NCI-H446 treated with DMSO at 0.1 percent for 48 hours (cell line): ENCODE measurements at places on chromosomes 7 and 10.

DNA sequence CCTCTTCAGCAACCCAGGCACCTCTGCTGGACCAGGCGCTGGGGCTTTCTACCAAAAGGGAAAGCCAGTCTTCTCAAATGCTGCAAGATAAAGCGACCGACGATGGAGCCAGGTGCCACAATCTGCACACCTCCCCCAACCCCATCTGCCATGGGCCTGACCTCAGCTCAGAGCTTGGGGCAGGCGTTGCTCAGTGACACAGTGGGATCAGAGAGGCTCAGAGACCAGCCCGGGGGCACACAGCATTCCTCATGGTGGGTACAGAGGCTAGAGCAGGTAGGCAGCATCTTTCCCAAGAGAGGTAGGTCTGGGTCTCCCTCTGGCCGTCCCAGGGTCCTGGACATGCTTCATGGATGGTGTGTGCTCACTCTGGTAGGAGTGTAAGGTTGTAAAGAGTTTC lies 56.3 kb downstream of the ZMIZ1 start:
- DNase-seq: no peak

DNA sequence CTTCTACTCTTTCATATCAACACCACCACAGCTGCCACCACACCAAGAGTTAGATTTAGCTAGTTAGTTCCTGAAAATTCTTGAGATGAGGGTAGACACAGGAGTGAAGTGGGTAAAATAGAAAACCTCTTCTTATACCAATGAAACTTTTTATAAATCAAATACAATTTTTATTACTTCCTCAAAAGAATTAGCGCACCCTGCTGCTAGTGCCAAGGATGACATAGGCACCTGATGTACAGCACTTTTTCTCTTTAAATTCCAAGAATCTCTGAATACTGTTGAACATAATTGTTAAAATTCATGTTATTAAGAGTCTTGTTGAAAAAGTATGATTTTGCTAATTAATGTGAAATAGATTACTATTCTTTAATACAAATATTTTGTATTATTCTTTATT lies 11.4 kb downstream of the ZWINT start:
- no peak for DNase-seq

- DNase-seq: no peak
These were observed 75.1 kb upstream of the SMNDC1 start for GRCh38 chr10:110379831-110380230.

- no peak for DNase-seq
These were observed 118.9 kb downstream of the APBB1IP start for GRCh38 chr10:26556748-26557640.

GRCh38 chr7:141872931-141873330 lies 31.6 kb upstream of the PRSS37 start:
- no peak for DNase-seq

- DNase-seq: no peak
These were observed 14.6 kb downstream of the PPIF start for GRCh38 chr10:79361726-79362397.

DNA sequence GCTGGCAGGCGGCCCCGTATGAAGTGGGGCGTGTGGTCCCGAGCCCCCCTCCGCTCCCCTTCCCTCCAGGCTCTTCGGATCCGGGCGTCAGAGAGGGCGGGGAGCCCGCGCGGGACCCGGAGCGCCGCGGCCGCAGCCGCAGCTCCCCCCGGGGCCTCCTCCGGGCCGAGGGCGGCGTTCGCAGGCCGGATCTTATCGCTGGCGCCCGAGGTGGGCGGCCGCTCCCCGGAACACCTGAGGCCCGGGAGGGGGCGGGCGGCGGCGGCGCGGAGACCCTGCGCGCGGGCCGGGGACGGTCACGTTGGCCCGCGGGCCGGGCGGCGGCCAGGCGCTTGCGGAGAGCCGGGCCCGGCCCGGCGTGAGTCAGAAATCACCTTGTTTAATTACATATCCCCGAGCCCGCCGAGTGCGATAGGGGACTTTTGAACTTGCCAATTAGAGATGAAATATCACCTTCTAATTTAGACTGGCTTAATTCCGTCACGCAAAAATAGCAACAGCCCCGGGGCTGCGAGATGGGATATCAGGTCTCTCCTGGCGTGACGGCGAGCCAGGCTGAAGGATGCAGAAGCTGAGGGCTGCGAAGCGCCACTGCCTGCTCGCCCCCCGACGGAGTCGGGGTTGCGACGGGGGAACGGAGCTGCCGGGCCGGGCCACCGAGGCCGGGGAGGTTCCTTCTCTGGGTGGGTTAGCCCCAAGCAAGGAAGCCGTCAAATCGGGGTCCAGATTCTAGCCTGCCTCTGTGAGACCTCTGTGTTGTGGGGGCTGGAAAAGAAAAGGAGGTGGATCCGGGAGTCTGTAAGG lies 43.4 kb downstream of the LDB3 start:
- no peak for DNase-seq

- DNase-seq: no peak
These were observed 26.8 kb downstream of the VSIR start for GRCh38 chr10:71746344-71747037.

DNA sequence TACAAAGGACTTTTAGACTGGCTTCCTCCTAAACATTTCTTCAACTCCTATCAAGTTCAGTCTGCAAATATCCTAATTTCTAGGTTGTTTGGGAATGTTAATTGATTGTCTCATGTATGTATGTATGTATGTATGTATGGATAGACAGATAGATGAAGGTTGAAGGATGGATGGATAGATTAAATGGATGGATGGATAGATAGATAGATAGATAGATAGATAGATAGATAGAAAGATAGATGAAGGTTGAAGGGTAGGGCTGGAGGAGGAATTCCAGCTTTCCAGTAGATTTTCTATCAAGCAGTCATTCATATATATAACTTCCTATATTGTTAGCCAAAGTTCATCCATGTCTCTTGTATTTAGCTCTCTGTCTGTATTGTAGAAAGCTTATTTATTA lies 85.8 kb downstream of the KAT6B start:
- DNase-seq: no peak

DNA sequence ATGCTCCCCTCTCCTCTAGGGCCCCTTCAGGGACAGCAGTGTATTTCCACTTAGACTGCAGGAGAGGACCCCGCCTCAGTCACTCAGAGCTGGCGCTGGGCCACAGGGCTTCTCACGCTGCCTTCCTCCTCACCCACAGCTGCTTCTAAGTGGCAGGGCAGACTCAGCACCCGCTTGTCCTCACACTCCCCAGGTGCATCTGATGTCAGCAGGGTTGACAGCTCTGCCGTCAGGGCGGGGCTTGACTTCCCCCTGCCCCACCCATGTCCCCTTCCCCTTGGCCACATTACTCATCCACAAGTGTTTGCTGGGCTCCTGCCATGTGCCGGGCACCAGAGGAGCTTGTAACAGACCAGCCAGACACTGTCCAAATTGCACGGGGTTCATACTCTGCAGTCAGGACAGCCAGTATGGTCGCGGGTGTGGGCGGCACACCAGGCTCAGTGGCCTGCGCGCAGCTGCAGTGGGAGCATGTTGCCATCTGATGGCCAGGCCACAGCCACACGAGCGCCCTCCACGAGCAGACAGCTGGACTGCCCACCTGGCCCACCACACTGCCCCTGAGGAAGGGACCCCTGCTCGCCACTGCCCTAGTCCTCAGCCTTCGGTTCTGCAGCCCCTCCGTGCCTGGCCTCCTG lies 29.3 kb upstream of the TTYH3 start:
- DNase-seq: no peak

- peak; percentile 76 for DNase-seq
These were observed 322.0 kb downstream of the KCNMA1 start for GRCh38 chr10:77315496-77316129.

DNA sequence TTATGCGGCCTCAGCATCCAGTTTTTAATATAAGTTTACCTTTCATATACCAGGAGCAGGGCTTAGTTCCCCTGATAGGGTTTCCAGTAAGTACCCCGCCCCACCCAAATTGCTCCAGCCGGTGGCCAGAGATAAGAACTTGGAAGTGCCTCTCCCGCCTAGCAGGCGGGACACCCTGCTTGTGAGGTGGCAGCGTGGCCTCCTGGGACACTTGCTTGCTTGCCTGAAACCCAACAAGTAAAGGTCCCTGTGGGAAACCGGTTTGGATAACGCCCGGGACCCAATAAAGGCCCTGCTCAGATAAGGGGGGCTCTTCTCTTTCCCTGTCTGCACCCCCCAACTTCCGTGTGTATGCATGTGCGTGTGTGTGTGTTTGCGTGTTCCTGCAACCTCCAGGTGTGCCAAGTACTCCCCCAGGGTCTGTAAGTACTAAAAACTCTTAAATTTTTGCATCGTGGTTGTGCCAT lies 154.3 kb downstream of the ARHGAP21 start:
- DNase-seq: no peak

DNA sequence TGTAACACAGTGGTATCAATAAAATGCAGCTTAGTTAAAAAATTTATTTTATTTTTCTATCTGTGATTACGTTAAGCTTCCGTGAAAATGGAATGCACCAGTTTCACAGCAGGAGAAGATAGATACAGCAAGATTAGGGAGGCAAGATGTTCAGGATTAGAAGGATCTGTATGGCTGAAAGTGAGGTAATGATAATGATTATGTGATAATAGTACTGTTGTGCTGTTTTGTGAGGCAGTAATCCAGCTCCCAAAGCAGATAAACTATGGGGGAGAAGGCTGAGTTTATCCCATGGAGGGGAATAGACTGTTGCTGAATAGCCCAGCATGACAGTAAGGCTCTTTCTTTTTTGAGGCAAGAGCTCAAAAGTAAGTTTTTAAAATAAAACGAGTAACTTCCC lies 216.1 kb upstream of the PRPS1L1 start:
- no peak for DNase-seq

GRCh38 chr7:24932815-24933214 lies 47.2 kb downstream of the OSBPL3 start:
- no peak for DNase-seq

- no peak for DNase-seq
These were observed 336.0 kb downstream of the PLXNA4 start for GRCh38 chr7:132240262-132240661.

- DNase-seq: peak; percentile 60
These were observed 519 bp downstream of the ITGB8 start for GRCh38 chr7:20330928-20331909.

- no peak for DNase-seq
These were observed 74.8 kb downstream of the LMBR1 start for GRCh38 chr7:156818133-156818532.

DNA sequence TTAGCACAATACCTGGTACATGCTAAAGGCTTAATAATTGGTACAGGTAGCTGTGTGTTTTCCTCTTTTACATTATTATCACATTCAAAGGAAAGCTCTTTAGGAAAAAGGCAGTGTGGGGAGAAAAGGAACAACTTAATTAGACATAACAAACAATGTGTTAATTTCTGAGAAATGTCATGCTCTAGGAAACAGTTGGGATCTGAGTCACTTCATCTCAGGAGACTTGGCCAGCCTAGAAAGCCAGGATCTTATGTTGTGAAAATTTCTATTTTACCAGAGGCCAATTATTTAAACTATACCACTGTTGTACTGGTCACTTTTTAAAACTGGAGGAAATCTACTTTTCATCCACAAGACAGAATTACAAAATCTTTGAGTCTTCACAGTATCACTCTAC lies 39.6 kb downstream of the ARMH3 start:
- DNase-seq: no peak

- DNase-seq: no peak
These were observed 118.6 kb downstream of the SRPK2 start for GRCh38 chr7:105270117-105270516.
